Stimulated activated CD8-positive, alpha-beta memory T cell treated with anti-CD3 and anti-CD28 coated beads, Interleukin-15, amount 100 ng/mL, for 1 hour (primary cell): ENCODE measurements at places on chromosomes 1 and 21.

DNA sequence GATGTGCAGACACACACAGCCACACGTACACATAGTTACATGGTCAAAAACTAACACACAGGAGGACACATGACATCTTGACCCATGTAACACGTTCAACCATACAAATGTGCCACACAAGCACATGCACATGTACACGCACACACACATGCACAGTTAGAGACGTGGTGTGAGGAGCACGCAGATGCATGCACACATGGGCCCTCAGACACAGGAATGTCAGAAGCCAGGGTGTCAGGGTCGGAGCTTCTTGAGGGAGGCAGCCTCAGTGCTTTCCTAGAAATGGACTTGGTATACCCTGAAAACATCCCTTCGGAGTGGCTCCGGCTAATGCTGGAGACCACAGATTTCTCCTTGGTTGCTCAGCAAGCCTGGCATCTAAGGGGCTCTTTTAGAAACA, 114.3 kb downstream of the DMRTB1 start:
- DNase-seq: no peak

DNA sequence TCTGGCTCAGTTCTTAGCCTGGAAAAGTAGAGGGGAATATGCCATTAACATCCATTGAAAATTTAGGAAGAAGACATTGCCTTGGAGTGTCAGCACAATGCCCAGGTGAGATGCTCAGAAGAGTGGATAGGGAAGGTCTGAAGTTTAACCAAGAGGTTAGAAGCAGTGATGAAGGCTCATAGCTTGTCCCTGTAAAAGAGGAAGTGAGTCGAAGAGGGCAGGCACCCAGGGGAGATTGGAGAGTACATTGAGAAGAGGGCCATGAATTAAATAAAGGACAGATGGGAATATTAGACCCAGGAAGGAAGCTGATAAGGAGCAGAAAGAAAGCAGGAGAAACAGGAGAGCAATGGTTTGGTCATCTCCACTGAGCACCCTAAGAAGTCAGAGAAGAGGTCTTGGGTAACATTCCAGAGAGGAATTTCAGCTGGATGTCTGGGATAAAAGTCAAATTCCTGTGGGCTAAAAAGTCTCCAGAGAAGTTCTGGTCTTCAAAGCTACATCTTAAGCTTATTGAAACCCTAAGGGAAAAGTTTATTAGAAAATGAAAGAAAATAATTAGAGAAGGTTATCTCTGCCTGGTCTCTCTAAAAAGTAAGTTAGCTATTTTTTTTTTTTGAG, 17.3 kb downstream of the C8B start:
- DNase-seq: no peak

DNA sequence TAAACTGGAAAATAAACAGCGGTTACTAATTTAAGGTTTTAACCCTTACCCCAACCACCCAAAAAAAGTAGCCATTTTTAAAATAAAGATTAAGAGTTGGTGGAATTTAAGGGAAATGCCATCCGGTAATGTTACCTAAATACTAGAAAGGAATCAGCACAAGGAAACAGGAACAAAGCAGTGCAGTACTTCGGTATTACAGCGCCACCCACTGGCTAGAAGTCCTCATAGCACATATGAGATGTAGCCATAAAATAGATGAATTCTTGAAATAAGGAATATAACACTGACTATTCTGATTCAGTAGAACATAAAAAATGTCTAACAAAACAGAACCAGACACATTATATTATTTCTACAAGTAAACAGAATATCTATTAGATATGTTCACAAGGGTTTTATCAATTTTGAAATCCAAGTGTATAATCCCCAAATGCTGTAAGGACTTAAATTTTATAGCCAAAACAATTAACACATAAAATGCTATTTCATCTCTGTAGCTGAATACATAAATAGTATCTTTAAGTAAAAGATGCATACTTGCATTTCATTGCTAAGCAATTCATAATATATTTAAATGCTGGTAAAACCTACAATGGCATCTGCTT, 58.8 kb downstream of the FRRS1 start:
- DNase-seq: peak; percentile 27

DNA sequence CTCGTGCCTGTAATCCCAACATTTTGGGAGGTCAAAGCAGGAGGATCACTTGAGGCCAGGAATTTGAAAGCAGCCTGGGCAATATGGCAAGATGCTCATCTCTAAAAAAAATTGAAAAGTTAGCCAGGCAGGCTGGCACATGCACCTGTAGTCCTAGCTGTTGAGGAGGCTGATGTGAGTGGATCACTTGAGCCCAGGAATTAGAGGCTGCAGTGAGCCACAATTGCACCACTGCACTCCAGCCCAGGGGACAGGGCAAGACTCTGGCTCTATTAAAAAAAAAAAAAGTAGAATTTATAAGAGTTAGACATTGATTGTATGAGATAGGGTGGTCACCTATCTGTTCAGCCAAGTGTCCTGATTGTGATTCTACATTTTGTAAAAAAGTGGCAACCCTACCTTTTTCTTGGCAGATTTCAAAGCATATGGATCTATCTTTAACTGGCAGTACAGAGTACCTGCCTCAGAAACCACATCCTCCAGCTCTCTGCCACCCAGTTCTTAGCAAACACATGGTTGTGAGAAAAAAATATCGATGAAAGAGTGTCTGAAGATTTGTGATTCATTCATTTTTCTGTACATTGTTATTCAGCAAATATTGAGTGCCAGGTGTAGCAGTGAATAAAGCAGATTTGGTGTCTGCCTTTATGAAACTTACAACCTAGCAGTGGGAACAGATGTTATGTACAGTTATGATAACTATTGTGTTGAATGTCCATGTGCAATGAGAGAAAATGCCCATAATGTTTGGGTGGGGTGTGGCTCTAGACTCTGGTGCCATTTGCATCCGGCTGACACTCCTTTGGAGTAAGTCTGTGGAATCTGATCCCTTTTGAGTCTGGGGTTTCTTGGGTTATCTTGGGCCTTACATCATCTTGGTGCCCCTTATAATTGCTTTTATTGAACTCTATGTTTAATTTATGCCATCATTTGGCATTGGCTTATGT, 82.5 kb downstream of the ST3GAL3 start:
- DNase-seq: no peak

GRCh38 chr1:154987326-154987725, 4.2 kb downstream of the FLAD1 start:
- no peak for DNase-seq

DNA sequence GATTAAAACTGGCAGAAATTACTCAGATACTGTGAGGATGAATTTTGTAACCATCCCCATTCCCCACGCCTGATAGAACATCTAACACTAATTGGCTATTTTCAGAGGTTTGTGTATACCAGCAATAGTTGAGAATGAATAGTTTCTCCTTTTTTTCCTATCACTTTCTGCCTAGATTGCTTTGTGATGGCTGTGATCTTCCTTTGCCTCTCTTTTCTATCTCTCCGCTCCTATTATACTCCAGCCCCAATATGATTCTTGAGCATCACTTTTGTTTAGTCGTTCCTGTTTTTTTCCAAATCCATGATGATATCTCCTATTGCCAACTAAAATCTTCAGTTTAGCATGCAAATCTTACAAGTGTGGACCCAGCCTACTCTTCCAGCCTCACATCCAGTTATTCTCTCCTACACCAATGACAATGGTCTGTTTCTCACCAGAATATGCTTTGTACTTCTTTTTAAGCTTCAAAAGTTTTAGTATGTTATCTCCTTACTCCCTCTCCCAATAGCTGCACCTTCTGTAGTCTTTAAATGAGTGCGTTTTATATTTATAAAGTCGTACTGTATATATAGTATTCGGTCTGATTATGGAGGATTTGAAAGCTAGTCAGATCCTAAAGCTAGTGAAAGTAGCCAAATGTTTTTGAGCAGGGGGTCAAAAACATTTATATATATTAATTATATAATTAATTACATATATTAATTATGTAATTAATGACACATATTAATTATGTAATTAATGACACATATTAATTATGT, 25.2 kb downstream of the MAGI3 start:
- no peak for DNase-seq

GRCh38 chr1:227174164-227174563, 144.1 kb downstream of the CDC42BPA start:
- no peak for DNase-seq

- DNase-seq: no peak
Observed at GRCh38 chr1:86296305-86297205, 99.6 kb downstream of the ODF2L start.

- no peak for DNase-seq
Observed at GRCh38 chr1:193355178-193355577, 168.8 kb upstream of the B3GALT2 start.

GRCh38 chr21:40049931-40050290, 182.7 kb downstream of the PCP4 start:
- no peak for DNase-seq

- DNase-seq: no peak
Observed at GRCh38 chr1:18999359-18999758, 42.9 kb upstream of the IFFO2 start.

DNA sequence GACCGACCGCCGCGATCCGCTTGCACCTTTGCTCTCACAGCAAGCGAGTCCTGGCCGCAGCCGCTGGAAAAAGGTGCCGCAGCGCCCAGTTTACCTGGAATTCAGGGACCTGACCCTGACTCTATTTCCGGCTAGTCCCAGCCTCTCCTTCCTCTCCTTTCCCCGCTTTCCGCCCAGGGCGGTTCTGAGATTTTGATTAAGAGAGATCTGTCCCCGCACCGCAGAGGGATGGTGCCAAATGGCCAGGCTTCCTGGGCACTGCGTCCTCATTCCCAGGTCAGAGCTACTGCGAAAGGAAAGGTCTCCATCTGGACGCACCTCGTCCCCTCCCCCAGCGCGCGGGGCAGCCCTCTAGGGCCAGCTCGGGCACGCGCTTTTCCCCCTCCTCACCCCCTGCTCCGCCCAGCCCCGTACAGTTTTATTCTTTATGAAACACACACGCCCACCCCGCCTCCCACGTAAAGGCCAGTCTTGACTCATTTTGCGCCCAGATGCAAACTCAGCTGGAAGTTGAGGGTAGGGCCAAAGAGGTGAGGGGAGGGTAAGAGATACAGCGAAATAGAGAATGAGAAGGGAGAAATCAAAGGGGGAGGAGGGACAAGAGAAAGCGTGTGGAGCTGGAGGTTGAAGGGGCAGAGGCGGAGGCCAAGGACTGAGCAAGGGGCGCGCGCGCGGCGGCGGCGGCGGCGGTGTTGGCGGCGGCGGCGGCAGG, 411.8 kb upstream of the ESRRG start:
- no peak for DNase-seq

GRCh38 chr1:192445839-192446489, 129.2 kb downstream of the RGS21 start:
- peak; percentile 39 for DNase-seq

DNA sequence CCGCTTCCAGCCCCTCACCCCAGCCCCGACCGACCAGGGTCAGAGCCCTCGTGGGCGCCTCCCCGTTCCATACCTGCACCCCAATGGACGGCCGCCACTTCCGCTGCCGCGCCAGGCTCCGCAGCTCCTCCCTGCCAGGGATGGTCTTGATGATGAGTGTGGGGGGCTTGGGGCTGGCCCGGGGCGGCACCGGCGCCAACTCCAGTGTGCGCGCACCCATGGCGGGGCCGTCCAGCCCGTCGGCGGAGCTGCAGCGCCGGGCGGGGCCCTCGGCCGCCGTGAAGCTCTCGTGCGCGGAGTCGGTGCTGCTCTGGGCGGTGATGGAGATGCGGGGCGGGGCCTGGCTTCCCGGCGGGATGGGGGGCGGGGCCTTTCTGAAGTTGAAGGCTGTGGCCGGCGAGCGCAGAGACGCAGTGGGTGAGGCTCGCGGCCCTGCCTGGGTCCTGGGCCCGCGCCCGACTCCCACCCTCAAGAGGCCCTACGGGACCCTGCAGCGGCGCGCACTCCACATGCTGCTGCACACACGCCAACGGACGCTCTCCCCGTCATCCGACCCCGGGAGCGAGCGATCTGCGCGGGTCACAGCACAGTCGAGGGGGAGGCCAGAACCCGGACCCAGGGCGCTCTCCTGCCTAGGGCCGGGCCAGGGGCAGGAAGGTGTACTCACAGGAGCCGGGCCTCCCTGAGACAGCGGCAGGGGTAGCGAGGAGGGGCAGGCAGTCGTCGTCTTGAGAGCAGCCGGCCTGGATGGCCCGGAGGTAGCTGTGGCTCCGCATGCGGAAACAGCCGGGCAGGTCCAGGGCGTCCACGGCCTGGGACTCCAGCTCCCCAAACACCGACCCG, 26.1 kb upstream of the SMIM12 start:
- no peak for DNase-seq

- DNase-seq: no peak
Observed at GRCh38 chr1:33394770-33395169, 36.1 kb downstream of the PHC2 start.

DNA sequence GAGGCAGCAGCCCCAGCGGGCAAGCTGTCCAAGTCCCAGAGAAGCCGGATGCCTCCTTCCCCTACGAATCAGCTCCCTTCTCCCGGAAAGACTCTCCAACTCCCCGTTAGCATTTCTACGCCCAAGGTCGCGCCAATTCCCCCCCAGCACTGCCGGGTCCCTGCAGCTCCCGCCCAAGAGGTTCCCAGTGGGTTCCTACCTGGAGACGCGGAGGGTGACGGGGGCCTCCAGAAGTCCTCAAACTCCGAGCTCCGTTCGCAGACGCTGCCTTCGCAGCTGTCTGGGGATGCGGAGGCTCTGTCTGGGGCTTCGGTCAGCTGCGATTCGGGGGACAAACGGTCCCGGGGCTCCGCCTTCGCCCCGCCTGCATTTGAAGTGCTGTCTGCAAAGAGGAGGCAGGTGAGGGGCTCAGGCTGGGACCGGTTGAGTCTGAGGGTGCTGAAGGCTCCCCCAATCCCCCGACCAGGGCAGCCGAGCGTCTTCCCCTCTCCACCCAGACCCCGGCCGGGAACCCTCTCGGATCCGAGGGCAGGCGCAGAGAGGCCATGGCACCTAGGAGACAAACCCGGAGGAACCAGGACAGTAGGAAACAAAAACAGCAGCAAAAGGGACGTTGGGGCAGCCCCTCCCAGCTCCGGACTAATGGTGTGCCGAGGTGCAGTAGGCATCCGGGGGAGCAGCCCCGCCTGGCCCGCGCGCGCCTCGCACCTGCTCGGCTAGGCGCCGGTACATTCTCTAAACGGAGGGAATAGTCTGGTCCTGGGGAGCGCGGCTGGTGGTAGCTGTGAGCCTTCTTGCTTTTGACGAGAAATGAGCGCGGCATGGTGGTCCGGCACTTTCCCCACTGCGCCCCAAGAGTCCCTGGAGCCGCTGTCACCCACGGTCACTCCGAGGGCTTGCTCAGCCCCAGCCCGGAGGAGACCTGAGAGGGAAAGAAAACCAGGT, 3.8 kb downstream of the GFI1 start:
- DNase-seq: no peak

- DNase-seq: no peak
Observed at GRCh38 chr1:54024358-54024757, 6.4 kb upstream of the LDLRAD1 start.

GRCh38 chr1:31394584-31395193, 18.3 kb upstream of the SERINC2 start:
- peak; percentile 69 for DNase-seq

- DNase-seq: no peak
Observed at GRCh38 chr1:172499636-172500141, 33.3 kb upstream of the SUCO start.

GRCh38 chr1:160419838-160420169, 19.4 kb downstream of the VANGL2 start:
- DNase-seq: no peak

DNA sequence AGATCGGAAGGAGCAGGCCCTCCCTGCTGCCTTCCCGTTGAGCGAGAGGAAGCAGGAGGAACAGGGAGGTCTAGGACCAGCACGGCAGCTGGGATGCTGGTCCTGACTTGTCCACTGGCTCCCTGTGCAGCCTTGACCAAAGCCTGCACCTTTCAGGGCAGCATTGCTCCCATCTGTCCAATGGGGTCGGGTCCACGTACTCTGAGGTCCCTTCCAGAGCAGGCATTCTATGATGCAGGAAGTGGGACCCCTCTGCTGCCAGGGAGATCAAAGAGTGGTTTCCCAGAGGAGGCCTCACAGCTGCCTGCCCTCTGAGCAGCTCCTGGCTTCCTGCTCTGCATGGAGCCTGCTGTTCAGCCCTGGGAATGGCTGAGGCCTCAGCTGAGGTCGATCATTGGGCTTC, 21.7 kb upstream of the ZNF362 start:
- DNase-seq: no peak
